Right atrium auricular region (tissue), 2 donors: ENCODE measurements at places on chromosomes 7 and 10. TPM values are rescaled to one million over a fixed set of nuclear protein-coding genes. Genes with fewer than 3 reads are reported as not detected.

DNA sequence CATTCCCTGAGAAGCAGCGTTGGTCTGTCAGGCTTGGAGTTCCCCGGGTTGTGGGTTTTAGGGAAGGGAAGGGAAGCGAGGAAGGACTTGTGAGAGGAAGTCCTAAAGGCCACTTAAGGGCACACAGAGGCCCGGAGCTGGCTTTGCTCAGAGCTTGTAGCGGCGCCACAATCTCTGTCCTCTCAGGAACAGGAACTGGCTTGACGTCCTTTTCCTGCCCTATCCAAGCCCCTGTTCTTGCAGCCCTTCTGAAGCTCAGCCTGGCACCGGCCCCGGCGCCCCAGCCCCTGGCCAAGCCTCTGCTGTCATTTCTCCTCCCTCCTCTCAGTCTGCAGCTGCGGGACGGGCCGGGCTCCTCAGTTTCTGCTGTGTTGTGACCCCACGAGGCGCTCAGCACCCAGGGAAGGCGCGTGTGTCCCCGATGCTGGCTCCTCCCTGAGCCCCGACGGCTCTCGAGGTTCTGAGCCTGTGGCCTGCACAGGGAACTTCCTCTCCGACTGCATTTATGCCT is at the start of gene GIMAP8:
GIMAP8 (plus strand) TSS at position 140 of the 511 bp plus-strand sequence. CDS start 16,069 bp downstream, outside the sequence.
- DNase-seq: peak; percentile 74

- no peak for DNase-seq
Measured at GRCh38 chr10:12622016-12622415, 272.7 kb downstream of the CAMK1D start.

DNA sequence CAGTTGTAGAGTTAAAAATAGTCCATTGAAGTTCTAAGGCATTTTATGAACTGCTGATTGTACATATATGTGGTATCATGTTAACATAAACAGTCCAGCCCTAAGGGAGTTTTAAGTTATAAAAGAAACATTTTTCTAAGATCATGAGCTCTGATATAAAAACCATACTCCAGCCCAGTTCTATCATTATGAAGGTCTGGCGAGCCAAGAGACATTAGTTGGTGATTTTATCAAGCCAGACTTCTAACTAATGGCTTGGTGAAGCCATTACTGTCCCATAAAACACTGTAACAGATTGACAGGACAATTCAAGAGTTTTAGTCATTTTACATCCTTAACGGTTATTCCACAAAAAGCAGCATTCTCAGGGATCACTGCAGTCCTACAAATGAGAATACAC is 221.6 kb downstream of the RNLS start:
- DNase-seq: no peak

MOGAT3 gene
- total RNA-seq: not detected

GRCh38 chr10:90112681-90113080 is 411.3 kb downstream of the KIF20B start:
- DNase-seq: no peak

- no peak for DNase-seq
Measured at GRCh38 chr7:36057323-36057722, 95.7 kb upstream of the EEPD1 start.

RSBN1L gene
- 7.9 TPM for total RNA-seq

GRCh38 chr7:34013421-34013820 is 108.1 kb downstream of the BMPER start:
- no peak for DNase-seq

DOCK4 gene
- total RNA-seq: 17.8 TPM

DNA sequence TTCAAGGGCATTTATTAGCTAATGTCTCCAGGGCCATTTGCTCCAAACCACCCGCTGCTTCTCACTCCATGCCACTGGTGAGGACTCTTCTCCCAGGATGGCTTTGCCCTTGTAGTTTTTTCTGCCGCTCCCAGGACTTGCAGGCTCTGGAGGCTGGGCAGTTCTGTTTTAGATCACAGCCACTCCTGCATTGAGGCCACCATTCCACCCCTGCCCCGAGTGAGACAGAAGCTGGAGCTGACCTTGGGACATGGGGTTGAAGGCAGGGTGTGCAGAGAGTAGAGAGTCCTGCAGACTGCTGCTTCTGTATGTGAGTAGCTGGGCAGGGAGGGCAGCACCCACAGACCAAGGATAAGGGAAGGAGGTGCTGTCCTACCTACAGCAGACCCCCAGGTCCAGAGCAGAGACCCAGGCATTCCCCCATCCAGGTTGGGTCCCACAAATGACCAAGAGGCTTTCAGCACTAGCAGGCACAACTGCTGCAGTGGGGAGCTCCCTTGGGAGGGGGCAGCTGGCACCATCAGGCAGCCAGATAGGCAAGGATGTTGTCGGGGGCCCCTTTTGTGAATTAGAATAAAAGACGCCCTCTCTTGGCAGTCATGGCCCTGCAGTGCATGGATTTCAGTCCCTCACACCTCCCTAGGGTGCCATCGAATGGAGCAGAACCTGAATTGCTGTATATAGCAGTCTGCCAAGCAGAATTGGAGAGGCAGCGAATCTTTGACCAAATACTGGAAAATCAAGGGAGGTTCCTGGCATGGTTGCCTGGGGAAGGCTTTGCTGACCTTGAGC is 22.7 kb upstream of the ADCYAP1R1 start:
- no peak for DNase-seq

TDRD1 gene
- total RNA-seq: 1.1 TPM

DNA sequence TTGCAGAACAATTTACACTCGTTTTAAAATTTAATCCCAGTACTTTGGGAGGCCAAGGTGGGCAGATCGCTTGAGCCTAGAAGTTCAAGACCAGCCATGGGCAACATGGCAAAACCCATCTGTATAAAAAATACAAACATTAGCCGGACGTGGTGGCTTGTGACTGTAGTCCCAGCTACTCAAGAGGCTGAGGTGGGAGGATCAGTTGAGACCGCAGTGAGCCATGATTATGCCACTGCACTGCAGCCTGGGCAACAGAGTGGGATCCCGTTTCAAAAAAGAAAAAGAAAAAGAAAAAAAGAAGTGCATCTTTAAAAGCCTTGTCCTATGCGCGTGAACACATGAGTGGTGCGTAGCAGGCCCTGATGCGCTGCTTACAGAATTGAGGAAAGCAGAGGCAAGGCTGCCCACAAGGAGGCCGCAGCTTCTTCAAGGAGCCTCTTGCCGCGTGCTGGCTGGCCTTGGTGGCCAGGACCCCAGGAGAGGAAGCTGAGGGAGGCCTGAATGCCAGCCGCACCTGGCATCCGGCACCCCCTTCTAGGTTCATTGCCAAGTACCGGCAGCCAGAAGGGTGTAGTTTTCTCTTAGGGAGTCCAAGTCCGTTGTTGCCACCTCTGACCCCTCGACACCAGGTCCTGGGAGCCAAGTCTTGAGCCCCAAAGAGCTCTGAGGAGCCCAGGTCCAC is 124.5 kb downstream of the UBE2H start:
- DNase-seq: no peak

- no peak for DNase-seq
Measured at GRCh38 chr10:131046194-131046593, 265.3 kb downstream of the TCERG1L start.

GRCh38 chr10:50621968-50622705 is 1.6 kb downstream of the SGMS1 start:
- peak; percentile 99 for DNase-seq

- no peak for DNase-seq
Measured at GRCh38 chr7:43771128-43771527, 12.6 kb downstream of the BLVRA start.

GRCh38 chr7:2472739-2473138 is 3.5 kb downstream of the GRIFIN start:
- no peak for DNase-seq

GRCh38 chr7:37128327-37129034 is 320.2 kb downstream of the ELMO1 start:
- no peak for DNase-seq

LIPJ gene
- 0.08 TPM for total RNA-seq

DNA sequence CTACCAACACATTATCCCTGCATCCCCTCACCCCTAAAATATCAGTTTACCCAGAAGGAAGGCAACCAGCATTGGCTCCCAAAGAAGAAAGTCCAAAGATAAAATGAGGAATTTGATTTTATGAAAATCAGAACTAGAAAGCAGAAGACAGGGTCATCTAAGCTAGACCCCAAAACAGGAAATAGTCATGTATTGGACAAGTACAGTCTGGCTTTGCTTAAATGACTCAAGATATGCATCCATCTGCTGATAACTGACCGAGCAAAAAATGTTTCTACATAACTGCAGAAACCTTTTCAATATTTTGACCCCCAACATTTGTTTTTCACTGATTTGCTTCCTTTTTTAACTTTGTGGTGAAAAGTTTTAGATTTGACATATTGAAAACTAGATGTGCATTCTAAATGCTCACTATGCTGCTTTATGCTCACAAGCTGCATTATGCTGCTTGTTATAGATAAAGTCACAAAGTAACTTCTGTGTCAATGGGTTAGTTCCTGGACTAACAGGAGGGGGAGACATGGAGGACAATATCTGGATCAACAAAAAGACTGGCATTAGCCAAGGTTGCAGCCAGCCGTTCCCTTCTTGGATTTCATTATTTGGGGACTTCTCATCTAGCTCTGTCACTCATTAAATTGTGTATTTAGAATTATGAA is 227.0 kb downstream of the INHBA start:
- DNase-seq: no peak

- DNase-seq: no peak
Measured at GRCh38 chr7:6254866-6255265, 17.6 kb downstream of the CYTH3 start.
